ENCODE measurements at places on chromosomes 6 and 20.

GRCh38 chr6:31615748-31616147, 714 bp downstream of the AIF1 start:
- peak; percentile 20 for DNase-seq

DNA sequence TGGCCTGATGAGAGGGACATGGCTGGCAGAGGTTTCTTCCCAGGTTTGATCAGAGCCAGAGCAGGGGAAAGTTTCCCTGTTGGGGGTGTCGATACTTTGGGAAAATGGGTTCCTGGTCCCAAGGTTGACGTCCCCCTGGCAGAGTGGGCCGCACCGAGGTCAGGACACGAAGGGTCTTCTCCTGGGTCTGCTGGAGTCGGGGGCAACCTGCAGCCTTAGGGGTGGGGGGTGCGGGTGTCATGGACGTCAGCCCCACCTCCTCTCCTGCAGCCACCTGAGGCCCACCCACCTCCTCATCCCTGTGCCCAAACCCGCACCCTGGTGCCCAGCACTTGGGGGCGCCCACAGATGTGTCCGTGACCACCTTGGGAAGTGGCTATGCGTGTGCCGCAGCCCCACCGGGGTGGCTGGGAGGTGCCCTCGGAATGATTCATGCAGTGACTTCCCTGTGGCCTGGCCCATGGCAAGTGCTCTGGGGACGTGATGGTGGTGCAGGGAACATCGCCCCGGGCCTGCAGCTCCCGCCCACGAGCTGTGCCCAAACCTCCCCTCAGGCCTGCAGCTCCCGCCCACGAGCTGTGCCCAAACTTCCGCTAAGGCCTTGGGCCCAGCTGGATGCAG, 64.9 kb downstream of the YTHDF1 start:
- DNase-seq, result no peak

GRCh38 chr6:15994814-15995459, 133.9 kb upstream of the MYLIP start:
- DNase-seq, result no peak

GRCh38 chr20:39800548-39800947, 838.4 kb downstream of the DHX35 start:
- no peak for DNase-seq

DNA sequence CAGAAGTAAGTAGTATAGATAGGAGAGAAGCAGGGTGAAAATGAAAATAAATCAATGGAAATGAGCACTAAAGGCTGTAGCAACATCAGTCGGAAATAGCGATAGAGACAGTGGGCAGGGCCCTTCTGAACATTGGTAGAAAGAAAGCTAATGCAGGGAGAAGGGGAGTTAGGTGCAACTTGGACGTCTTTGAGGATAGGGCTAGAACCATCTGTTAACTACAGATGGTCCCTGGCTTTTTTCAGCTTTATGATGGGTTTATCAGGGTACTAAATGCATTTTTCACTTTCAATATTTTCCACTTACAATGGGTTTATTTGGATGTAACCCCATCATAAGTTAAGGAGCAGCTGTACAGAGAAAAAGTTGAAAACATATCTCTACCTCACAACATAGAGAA, 72.8 kb upstream of the CNR1 start:
- no peak for DNase-seq

- no peak for DNase-seq
Observed at GRCh38 chr6:134891633-134892032, 58.3 kb downstream of the ALDH8A1 start.

DNA sequence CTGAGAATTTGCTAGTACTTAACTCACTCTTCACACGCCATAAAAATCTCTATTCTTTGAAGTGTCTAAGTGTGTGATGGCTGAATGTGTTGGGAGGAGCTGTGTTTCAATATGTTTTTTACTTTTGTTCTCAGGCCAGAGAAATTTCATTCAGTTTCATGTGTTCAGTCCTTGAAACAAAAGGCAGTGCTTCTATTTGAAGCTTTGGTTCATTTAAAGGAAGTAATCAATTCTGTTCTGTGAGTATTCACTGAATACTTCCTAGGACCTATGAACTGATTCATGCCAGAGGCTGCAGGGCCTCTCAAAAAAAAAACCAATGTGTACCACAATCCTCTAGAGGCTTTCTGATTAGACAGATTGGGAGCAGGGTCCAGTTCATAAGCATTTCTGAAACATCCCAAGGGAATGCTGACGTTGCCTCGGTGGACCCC, 12.4 kb upstream of the F13A1 start:
- no peak for DNase-seq

Data from activated T-cell treated with anti-CD3 and anti-CD28 coated beads for 1 hour (primary cell).